ENCODE measurements at places on chromosomes 4 and X.

GRCh38 chrX:133053861-133054598 is 42.9 kb downstream of the USP26 start:
- DNase-seq: no peak

- DNase-seq: no peak
Observed at GRCh38 chrX:93591398-93591797, 82.0 kb downstream of the NAP1L3 start.

- DNase-seq: no peak
Observed at GRCh38 chrX:118418811-118419251, 72.9 kb downstream of the WDR44 start.

- DNase-seq: peak; percentile 58
Observed at GRCh38 chr4:101177154-101177553, 170.2 kb downstream of the PPP3CA start.

Measured in kidney capillary endothelial cell (primary cell).